ENCODE measurements at places on chromosomes 16 and 17. TPM values are rescaled to one million over a fixed set of nuclear protein-coding genes. Genes with fewer than 3 reads are reported as not detected.

Gene CKLF
- total RNA-seq, result 64.2 TPM

Gene AANAT
- total RNA-seq, result not detected

Gene AGRP
- not detected for total RNA-seq

Gene RAB11FIP4
- not detected for total RNA-seq

Gene TMEM100
- 0.76 TPM for total RNA-seq

Gene C17orf67
- 1.3 TPM for total RNA-seq

DNA sequence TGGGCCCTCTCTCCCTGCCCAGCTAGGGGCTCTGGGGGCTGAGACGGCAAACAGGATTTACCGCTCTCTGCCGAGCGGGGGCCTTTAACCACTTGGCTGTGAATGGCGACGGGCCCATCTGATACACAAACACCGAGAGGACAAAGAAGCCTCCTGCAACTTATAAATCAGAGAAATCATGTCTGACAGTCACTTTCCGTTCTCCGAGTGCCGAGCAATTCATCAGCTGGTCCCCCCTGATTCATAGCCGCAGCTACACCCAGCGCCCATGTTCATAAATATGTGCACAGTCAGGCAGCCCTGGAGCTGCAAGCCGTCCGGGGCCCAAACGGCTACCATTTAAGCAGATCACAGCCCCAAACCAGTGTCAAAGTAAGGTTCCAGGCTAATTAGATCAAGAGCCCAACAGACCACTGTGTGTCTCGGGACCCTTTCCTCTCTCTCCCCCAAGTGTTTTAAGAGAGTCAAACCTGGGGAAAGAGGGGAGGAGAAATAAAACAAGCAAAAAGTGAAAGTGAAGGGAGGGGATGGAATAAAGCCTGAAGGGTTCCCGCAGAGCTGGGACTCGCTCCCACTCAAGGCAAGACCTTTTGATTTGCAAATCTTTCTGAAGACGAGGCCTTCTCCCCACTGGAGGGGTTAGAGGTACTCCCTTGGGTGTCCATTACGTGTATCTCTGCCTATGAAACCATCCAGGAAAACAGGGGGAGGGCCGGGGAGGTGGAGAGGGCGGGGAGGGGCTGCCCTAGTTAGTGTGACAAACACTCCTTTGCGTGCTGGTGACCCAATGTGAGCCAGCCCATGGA is 154.7 kb downstream of the C16orf78 start:
- H3K36me3 ChIP-seq, result no peaks in the 10 kb centered on the region
- H3K4me3 ChIP-seq, result peak overlapping the region; percentile 72
- H3K4me1 ChIP-seq, result no peaks in the 10 kb centered on the region

- H3K4me1 ChIP-seq, result 0 out of 2 replicates have a peak, but pooled peaks cover 3% of the 10 kb centered on the region
- DNase-seq, result no peak
- H3K4me3 ChIP-seq, result no peak overlapping the region
- no peaks in the 10 kb centered on the region for H3K27me3 ChIP-seq
- H3K27ac ChIP-seq, result no peak overlapping the region
These were observed 14.3 kb upstream of the PRKAR1A start for GRCh38 chr17:68497885-68498319.

DNA sequence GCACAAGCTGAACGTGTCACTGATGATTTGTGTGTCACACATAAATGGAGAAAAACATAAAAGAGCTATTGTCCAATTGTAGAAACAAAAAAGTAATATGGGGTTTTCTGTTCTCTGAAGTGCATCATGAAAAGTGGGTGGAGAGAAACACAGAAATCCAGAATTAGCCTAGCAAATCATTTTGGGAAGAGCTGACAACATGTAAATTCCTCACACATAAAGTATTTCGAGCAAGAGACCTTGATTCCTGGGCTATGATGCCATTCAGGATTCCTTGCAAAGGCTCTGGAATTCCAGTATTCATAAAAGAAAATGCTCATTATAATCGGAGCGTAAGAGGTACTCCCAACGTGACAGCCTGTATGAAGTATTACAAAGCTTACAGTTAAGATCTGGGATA is 1.1 kb downstream of the DCUN1D3 start:
- H3K27me3 ChIP-seq, result no peaks in the 10 kb centered on the region
- DNase-seq, result peak; percentile 84
- H3K27ac ChIP-seq, result peak overlapping the region; percentile 97
- H3K36me3 ChIP-seq, result peaks cover 20% of the 10 kb centered on the region
- H3K4me1 ChIP-seq, result peaks cover 43% of the 10 kb centered on the region

- H3K36me3 ChIP-seq, result no peaks in the 10 kb centered on the region
- H3K27me3 ChIP-seq, result no peaks in the 10 kb centered on the region
- DNase-seq, result no peak
- no peak overlapping the region for H3K4me3 ChIP-seq
- H3K4me1 ChIP-seq, result no peaks in the 10 kb centered on the region
These were observed 52.1 kb upstream of the DOC2B start for GRCh38 chr17:233473-233941.

GRCh38 chr17:45651145-45651709 is 132.9 kb upstream of the CRHR1 start:
- no peak for DNase-seq
- H3K27ac ChIP-seq, result no peak overlapping the region
- no peak overlapping the region for H3K4me3 ChIP-seq

DNA sequence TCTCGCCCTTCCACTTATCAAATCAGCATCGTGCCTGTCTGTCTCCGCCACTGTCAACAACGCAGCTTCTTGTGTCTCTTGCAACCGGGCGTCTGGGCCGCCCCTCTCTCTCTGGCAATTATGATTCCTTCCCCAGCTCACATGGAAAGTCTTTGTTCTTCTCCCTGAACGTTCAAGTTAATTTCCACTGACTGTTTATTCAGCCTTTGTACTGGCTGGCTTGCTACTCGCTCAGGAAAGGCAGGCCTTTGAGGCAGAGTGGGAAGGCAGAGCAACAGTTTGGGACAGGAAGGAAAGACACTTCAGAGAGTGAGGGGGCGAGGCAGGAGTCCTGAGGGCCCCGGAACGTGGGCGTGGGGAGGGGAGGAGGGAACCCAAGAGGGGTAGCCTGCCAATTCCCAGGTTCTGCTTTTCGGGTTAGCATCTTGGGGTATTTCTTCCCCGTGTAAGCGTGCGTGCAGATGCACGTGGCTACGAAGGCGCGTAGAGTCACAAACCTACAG is 50.8 kb downstream of the AKAP1 start:
- no peaks in the 10 kb centered on the region for H3K36me3 ChIP-seq
- DNase-seq, result no peak
- H3K4me3 ChIP-seq, result no peak overlapping the region

DNA sequence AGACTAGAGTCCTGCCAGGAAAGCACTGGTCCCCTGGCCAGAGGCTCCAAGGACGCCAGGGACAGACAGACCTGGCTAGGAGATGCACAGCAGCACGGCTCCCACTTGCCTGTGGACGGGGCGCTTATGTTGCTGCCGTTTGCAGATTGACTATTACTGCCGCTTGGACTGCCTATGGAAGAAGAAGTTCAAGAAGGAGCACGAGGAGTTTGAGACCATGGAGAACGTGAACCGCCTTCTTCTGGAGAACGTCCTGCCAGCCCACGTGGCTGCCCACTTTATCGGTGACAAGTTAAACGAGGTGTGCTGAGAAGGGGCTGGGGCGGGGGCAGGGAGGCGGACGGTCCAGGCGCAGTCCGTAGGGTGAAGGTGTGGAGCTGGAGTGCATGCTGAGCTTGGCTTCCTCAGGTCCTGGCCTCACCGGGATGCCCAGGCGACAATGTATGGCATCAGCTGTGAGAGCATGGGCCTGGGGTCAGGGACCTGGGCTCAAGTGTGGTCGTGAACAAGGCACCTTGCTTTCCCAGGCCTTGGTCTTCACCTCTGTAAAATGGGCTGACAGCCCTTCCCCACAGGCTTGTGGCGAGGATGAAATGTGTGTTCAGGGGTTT is 45.6 kb downstream of the ADCY7 start:
- no peak overlapping the region for H3K27ac ChIP-seq
- peaks cover 26% of the 10 kb centered on the region for H3K4me1 ChIP-seq
- H3K27me3 ChIP-seq, result no peaks in the 10 kb centered on the region

DNA sequence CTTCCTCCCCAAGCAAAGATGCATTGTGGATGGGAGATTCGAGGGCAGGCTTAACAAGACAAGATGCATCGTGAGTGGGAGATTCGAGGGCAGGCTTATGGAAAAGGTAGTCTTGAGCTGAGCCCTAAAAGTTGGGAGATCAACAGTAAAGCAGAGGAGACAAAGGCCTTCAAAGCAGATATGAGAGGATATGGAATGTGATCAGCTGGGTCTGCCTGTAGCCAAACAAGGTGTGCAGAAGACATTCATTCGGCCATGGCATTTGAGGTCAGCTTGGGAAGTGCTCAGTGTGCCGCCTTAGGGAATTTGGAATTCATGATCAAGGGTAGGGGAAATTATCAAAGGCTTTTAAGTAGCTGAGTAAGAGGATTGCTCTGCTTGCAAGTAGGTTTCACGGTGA is 39.5 kb downstream of the DNAH9 start:
- no peak overlapping the region for H3K4me3 ChIP-seq
- DNase-seq, result no peak
- no peaks in the 10 kb centered on the region for H3K36me3 ChIP-seq
- H3K4me1 ChIP-seq, result no peaks in the 10 kb centered on the region
- H3K27me3 ChIP-seq, result no peaks in the 10 kb centered on the region

GRCh38 chr17:15409721-15410250 is 57.6 kb downstream of the CDRT4 start:
- peak overlapping the region; percentile 67 for H3K4me3 ChIP-seq
- H3K4me1 ChIP-seq, result peaks cover 27% of the 10 kb centered on the region
- no peaks in the 10 kb centered on the region for H3K27me3 ChIP-seq
- H3K27ac ChIP-seq, result peak overlapping the region; percentile 96
- DNase-seq, result peak; percentile 98
- H3K36me3 ChIP-seq, result no peaks in the 10 kb centered on the region

- H3K36me3 ChIP-seq, result no peaks in the 10 kb centered on the region
- no peak for DNase-seq
- H3K4me1 ChIP-seq, result no peaks in the 10 kb centered on the region
- no peak overlapping the region for H3K27ac ChIP-seq
These were observed 11.7 kb downstream of the ABAT start for GRCh38 chr16:8686031-8686621.

GRCh38 chr17:28667870-28668269 is 5.9 kb downstream of the SUPT6H start:
- no peaks in the 10 kb centered on the region for H3K27me3 ChIP-seq
- peaks cover 14% of the 10 kb centered on the region for H3K4me1 ChIP-seq
- peaks cover 33% of the 10 kb centered on the region for H3K36me3 ChIP-seq
- no peak overlapping the region for H3K4me3 ChIP-seq
